ENCODE measurements at places on chromosomes 7 and 10.

- no peak for DNase-seq
These were observed 53.8 kb downstream of the NCAPG2 start for GRCh38 chr7:158650821-158651225.

DNA sequence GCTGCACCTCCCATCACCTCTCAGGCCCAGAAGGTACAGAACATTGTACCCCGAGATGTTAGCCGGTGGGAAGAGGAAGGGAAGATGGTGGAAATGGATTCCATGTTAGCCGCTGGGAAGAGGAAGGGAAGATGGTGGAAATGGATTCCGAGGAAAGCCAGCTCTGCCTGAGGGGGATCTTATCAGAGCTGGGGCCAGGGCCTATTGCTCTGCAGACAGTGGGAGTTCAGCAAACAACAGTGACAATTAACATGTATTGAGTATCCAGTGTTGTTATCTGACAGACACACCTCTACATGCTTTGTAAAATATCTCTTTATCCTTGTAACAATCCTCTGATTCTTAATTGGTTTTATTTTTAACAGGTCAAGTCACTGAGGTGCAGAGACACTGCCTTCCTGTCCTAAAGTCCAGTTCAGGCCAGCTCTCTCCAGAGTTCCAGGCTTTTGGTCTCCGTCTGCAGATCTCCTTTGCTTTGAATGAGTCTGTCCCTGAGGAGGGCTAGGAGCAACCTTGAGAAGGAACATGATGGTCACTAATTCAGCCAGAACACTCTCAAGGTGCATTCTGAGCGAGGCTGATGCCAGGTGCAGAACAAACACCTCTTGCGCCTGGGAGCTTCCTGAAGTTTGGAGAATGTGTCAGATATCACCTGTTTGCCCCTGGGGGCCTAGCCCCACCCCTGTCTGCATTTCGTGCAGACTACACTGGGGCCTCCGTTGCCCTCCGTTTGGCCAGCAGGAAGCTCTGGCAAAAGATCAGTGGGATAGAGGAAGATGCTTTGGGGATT lies 82.4 kb upstream of the PODXL start:
- DNase-seq = no peak

GRCh38 chr10:58642283-58642682 lies 129.6 kb downstream of the BICC1 start:
- no peak for DNase-seq

GRCh38 chr7:151424799-151425198 lies 15.0 kb upstream of the WDR86 start:
- no peak for DNase-seq
